ENCODE measurements at places on chromosomes 7 and 10. TPM values are rescaled to one million over a fixed set of nuclear protein-coding genes. Genes with fewer than 3 reads are reported as not detected.

GRCh38 chr10:25047591-25048301 is 31.3 kb downstream of the THNSL1 start:
- no peaks in the 10 kb centered on the region for H3K27me3 ChIP-seq
- no peak for DNase-seq
- H3K4me3 ChIP-seq = no peak overlapping the region
- H3K4me1 ChIP-seq = peaks cover 7% of the 10 kb centered on the region
- H3K36me3 ChIP-seq = no peaks in the 10 kb centered on the region
- peak overlapping the region; percentile 16 for H3K27ac ChIP-seq

- peak overlapping the region; percentile 95 for H3K27ac ChIP-seq
- no peaks in the 10 kb centered on the region for H3K27me3 ChIP-seq
- H3K4me3 ChIP-seq = peak overlapping the region; percentile 14
- H3K4me1 ChIP-seq = peaks cover 22% of the 10 kb centered on the region
Measured at GRCh38 chr7:4692055-4692454, 10.0 kb downstream of the FOXK1 start.

- no peaks in the 10 kb centered on the region for H3K27me3 ChIP-seq
- H3K36me3 ChIP-seq = no peaks in the 10 kb centered on the region
- DNase-seq = no peak
- no peak overlapping the region for H3K4me3 ChIP-seq
Measured at GRCh38 chr10:22699976-22700375, 14.4 kb downstream of the PIP4K2A start.

GRCh38 chr10:96310321-96310669 is 6.1 kb downstream of the DNTT start:
- no peak for DNase-seq
- no peaks in the 10 kb centered on the region for H3K4me1 ChIP-seq
- H3K36me3 ChIP-seq = no peaks in the 10 kb centered on the region
- H3K4me3 ChIP-seq = no peak overlapping the region
- no peaks in the 10 kb centered on the region for H3K27me3 ChIP-seq

The FAM237B gene
- total RNA-seq = not detected

The GPER1 gene
- 11.3 TPM for total RNA-seq

The SFTPA1 gene
- total RNA-seq = not detected
